ENCODE measurements at places on chromosomes 2 and 18. TPM values are rescaled to one million over a fixed set of nuclear protein-coding genes. Genes with fewer than 3 reads are reported as not detected.

The KCNF1 gene
- total RNA-seq, result 0.29 TPM

The SPIRE1 gene
- total RNA-seq, result 24.3 TPM

The NYAP2 gene
- 0.15 TPM for total RNA-seq

The GDF7 gene
- total RNA-seq, result under 0.01 TPM

The CCDC138 gene
- 13.5 TPM for total RNA-seq

DNA sequence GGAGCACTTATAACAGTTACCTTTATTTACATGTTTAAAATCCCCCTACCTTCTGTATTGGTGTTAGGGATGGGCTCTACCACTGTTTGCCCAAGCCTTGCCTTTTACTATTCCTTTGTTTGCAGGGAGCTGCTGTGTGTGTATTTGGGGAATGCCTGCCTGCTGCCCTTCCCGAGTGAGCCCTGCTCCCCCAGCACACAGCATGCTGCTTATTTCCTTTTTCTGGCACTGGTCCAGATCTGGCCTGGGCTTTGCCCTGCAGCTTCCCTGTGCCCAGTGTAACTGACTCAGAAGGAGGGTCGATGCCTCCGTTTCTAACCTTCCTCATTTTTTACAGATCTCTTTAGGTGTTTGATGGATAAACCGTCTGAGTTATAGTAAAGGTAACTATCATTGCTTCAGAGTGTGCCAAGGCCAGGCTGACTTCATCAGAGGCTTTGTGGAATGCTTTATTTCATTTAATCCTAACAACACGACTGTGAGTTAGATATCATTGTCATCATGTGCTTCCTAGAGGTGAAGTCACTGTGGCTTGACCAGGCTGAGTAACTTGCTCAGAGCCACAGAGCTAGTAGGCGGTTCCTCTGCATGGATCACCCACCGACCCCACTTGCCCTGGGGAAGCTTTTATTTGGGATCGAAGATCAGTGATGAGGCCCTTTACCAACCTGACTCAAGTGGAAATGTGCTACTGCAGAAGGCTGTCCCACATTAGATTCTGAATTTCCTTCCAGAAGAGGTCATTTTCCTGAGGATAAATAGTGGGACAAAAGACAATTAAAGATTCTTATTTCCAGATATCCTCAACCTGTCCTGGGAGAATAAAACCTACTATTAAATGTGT is 238.8 kb downstream of the ZNF407 start:
- DNase-seq, result no peak
- H3K27me3 ChIP-seq, result no peaks in the 10 kb centered on the region
- H3K27ac ChIP-seq, result no peak overlapping the region
- no peak overlapping the region for H3K4me3 ChIP-seq
- H3K4me1 ChIP-seq, result no peaks in the 10 kb centered on the region
- no peaks in the 10 kb centered on the region for H3K36me3 ChIP-seq

GRCh38 chr2:222284466-222284865 is 14.3 kb downstream of the PAX3 start:
- H3K27ac ChIP-seq, result no peak overlapping the region
- no peaks in the 10 kb centered on the region for H3K36me3 ChIP-seq
- DNase-seq, result no peak
- no peaks in the 10 kb centered on the region for H3K27me3 ChIP-seq

DNA sequence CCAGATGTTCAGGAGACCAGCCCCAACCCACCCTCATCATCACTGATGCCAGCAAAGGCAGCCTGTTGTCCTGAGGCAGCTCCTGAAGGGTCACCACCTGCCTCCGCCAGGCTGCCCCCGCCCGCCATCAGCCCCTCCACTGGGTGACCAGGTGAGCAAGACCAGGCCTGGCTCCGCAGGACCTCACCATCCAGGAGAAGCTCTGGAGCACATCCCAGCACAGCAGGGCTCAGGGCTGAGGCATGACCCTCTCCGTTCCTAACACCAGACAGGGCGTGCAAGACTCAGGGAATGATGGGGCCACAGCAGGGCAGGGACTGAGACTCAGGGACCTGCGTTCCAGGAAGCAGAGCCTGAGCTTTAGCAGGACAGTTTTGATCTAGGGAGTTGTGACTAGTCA is 218.8 kb upstream of the RAB6C start:
- DNase-seq, result no peak
- peaks cover 5% of the 10 kb centered on the region for H3K27me3 ChIP-seq
- H3K36me3 ChIP-seq, result no peaks in the 10 kb centered on the region
- no peak overlapping the region for H3K4me3 ChIP-seq
- no peak overlapping the region for H3K27ac ChIP-seq

GRCh38 chr2:102181376-102181775 is 5.4 kb upstream of the IL1RL2 start:
- H3K27me3 ChIP-seq, result no peaks in the 10 kb centered on the region
- H3K4me1 ChIP-seq, result no peaks in the 10 kb centered on the region
- H3K36me3 ChIP-seq, result no peaks in the 10 kb centered on the region
- no peak overlapping the region for H3K27ac ChIP-seq
- no peak for DNase-seq

- no peaks in the 10 kb centered on the region for H3K36me3 ChIP-seq
- H3K27ac ChIP-seq, result no peak overlapping the region
- H3K4me3 ChIP-seq, result no peak overlapping the region
- DNase-seq, result no peak
Measured at GRCh38 chr2:177076636-177077179, 135.9 kb upstream of the HNRNPA3 start.

DNA sequence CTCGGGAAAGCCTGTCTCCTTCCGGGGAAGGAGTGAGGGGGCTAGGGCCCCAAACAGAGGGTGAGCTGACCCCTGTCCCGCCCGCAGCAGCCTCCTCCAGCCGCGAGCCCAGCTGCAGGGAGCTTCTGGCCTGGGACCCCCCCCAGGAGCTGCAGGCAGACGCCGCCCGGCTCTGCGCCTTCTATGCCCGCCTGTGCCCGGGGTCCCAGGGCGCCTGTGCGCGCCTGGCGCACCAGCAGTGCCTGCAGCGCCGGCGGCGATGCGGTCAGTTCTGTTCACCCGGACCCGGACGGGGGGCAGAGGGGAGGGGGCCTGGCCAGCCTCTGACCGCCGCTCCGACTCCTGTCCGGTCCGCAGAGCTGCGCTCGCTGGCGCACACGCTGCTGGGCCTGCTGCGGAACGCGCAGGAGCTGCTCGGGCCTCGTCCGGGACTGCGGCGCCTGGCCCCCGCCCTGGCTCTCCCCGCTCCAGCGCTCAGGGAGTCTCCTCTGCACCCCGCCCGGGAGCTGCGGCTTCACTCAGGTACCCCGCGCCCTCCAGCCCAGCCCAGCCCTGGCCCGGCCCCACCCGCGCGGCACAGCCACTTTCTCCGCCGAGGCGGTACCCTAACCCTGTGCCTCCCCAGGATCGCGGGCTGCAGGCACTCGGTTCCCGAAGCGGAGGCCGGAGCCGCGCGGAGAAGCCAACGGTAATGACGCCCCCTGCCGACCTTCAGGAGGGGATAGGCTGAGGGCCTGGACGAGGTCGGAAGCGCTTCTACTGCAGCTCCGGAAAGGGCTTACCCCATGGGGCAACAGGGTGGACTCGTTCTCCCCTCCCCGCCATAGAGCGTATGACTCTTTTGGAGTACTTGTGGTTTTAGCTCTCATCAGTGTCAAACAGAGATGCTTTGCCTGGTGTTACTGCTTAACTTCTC is 2.0 kb upstream of the CHRND start:
- peak overlapping the region; percentile 61 for H3K4me3 ChIP-seq
- H3K36me3 ChIP-seq, result no peaks in the 10 kb centered on the region
- H3K4me1 ChIP-seq, result no peaks in the 10 kb centered on the region
- H3K27ac ChIP-seq, result no peak overlapping the region

DNA sequence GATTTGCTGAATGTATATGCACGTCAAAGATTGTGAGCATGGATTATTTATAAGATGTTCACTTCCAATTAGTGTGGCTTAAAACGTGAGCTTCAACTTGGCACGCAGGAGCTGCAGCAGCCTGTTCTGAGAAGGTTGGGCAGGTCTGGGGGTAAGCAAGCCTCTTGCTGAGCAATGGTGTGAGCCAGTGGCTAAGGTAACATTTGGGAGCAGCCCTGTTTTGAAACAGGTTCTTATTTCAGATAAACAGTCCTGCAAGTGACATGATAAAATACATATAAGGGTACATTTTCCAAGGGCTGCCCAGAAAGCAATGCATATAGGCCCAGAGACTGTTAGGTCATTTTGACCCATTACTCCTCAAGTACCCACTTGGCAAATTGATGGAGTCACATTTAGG is 415.3 kb downstream of the ZNF521 start:
- H3K4me3 ChIP-seq, result no peak overlapping the region
- DNase-seq, result no peak
- no peaks in the 10 kb centered on the region for H3K27me3 ChIP-seq
- H3K36me3 ChIP-seq, result no peaks in the 10 kb centered on the region
- H3K27ac ChIP-seq, result no peak overlapping the region

GRCh38 chr18:13589943-13590342 is 136.4 kb downstream of the FAM210A start:
- H3K36me3 ChIP-seq, result no peaks in the 10 kb centered on the region
- H3K4me3 ChIP-seq, result no peak overlapping the region

GRCh38 chr2:242043538-242044312 is 174.2 kb downstream of the RTP5 start:
- DNase-seq, result no peak
- no peak overlapping the region for H3K27ac ChIP-seq
- H3K4me3 ChIP-seq, result no peak overlapping the region
- H3K4me1 ChIP-seq, result no peaks in the 10 kb centered on the region
- no peaks in the 10 kb centered on the region for H3K27me3 ChIP-seq
- H3K36me3 ChIP-seq, result no peaks in the 10 kb centered on the region

- no peak for DNase-seq
- H3K4me3 ChIP-seq, result no peak overlapping the region
Measured at GRCh38 chr2:159177957-159178356, 108.5 kb downstream of the WDSUB1 start.
